Heart right ventricle (tissue), 16 donors: ENCODE measurements at places on chromosomes 12 and 14. TPM values are rescaled to one million over a fixed set of nuclear protein-coding genes. Genes with fewer than 3 reads are reported as not detected.
A peak's percentile ranks its signal among the peaks of the same experiment; 100 is the strongest.

DNA sequence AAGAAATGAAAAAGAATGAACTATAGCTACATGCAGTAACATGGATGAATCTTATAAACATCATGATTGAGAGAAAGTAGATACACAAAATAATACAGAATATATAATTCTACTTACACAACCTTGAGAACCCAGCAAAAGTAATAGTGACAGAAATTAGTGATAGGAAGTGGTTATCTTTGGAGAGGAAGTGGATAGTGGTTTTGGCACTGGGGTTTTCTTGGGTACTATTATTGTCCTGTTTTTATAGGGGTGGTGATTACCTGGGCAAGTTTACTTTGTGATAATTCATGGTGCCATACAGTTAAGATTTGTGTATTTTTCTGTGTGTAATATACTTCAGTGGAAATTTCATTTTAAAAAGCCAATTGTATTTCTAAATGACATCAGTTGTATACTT, 352.7 kb downstream of the AEBP2 start:
- DNase-seq, result no peak

Gene PLCZ1
- 0.88 TPM for polyA plus RNA-seq

DNA sequence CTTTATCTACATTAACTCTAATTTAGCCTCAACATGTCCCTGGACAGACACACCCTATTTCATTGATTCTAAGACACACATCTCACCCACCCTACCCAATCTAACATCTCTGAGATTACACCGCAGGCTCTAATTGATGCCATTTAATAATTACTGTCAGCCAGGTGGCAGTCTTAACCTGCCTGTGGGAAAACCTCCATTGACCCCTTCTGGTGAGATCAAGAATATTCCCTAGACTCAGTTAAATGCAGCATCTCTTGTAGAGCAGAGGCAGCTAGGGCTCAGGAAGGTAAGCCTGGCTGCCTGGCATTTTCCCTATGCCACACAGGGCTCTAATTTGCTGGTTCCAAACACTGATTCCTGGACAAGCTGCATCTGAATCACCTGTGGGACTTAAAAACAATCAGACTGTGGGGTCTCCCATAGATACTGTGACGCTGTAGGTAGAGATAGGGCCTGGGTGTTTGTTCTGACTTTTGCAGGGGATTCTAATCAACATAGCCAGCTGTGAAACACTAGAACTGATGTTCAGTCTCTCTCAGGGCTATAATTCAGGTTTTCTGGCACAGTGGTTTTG, 14.3 kb downstream of the MCRS1 start:
- DNase-seq, result no peak

Gene ACSM4
- polyA plus RNA-seq, result not detected

GRCh38 chr12:30930238-30930637, 3.7 kb downstream of the TSPAN11 start:
- no peak for DNase-seq

DNA sequence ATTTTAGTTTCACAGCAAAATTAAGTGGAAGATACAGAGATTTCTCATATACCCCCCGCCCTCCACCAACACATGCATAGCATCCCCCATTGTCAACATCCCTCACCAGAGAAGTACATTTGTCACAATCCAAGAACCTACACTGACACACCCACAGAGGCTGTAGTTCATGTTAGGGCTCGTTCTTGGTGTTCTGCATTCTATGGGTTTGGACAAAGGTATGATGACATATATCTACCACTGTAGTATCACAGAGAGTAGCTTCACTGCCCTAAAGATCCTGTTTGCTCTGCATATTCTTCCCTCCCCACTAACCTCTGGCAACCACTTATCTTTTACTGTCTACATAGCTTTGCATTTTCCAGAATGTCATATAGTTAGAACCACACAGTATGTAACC, 444.6 kb upstream of the DCN start:
- no peak for DNase-seq

DNA sequence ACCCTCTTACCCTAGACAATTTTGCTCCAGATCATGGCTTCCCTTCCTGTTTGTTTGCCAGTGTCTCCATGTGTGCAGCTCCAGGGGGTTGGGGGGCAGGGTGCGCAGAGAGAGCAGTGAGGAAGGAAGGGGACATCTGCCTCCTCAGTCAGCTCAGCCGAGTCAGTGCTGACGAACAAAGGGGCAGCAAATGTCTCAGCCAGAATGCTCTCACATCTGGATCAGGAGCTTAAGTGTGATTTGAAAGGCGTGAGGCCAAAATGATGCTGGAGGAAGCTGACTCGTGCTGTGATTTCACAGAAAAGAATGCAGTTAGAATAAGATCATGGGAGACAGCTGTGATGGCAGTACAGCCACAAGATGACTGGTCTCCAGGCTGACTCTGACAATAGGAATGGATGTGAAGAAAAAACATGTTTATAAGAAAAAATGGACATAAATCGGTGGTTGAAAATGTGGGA, 27.1 kb upstream of the CDK17 start:
- peak; percentile 51 for DNase-seq

DNA sequence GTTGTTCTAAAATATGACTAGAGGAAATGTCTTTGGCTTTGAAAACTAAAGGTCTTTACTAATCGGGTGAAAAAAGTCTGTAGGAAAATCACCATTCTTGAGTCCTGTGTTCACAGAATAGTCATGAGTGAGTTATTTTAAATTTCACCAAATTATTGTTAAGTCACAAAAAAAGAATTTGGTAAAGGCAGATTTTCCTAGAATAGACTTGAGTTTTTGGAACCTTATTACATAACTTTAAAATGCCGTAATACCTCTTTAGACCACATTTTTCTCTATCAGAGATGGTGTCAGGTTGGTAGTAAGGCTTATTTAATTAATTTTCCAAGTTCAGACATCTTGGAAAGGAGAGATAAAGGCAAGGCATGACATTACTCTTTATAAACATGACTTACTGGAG, 184.7 kb upstream of the GARIN2 start:
- no peak for DNase-seq

GRCh38 chr12:5654019-5654418, 222.1 kb downstream of the NTF3 start:
- no peak for DNase-seq

Gene KRT73
- polyA plus RNA-seq, result not detected

DNA sequence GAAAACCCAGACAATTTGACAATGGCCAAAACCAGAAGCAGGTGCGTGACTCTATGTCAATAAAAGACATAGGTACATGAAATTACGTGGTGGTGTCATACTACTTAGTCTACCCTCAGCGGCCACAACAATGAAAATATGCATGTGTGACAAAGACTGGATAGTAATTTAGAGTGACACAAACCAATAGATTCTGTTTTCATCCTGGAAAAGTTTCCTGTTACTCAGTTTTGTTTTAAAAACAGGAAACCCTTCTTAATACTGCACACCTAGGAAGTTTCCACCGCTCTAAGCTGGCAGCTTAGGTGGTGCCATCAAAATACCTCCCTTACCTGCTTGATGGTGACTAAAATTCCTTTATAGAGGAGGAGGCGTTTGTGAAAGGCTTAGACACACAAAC, 15.1 kb downstream of the POU6F1 start:
- DNase-seq, result no peak

- no peak for DNase-seq
Observed at GRCh38 chr12:115640929-115641328, 636.6 kb downstream of the MED13L start.

- peak; percentile 79 for DNase-seq
Observed at GRCh38 chr12:110698171-110698902, 9.4 kb upstream of the HVCN1 start.

DNA sequence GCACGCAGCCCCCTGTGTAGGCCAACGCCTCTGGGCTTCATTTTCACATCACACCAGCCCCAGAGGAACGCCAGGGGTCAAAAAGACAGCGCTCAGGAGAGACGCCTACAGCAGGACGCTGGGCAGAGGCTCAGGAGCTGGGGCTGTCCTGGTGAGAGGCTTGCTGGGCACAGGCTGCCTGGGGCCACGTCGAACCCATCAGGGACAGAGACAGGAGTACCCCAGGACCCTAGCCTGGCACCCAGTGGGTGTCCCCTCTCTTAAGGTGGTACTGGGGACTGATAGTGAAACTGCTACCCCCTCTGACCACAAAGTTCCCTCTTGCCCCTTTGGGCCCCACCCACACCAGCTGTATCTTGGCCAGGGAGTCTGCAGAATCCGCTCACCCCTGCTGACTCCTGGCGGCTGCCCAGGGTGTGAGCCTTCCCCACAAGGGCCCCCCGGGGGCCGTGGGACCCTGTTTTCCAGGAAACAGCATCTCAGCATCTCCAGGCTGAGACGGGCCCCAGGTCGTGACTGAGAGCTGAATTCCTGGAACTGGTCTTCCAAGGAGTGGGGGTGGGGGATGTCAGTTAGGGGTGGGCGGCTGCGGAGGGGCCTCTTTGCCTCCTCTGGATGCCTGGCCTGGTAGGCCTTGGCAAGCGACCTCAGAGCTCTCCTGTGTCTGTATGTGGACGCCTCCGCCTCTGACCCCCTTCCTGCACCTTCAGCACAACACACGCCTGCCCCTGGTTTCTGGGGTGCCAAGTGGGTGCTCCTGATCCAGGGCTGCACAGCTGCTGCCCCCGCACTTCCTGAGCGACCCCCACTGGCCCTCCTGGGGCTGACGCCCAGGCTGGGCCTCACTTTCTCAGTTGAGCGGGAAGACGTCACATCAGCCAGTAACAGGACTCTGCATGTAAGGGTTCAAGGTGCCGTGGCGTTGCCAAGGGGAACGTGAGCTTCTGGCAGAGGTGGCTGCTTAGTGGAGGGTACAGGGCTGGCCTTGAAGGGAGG, 321.9 kb upstream of the RTL1 start:
- DNase-seq, result no peak

Gene TSPAN8
- polyA plus RNA-seq, result 0.09 TPM

GRCh38 chr12:88530868-88531267, 49.4 kb downstream of the KITLG start:
- DNase-seq, result no peak

DNA sequence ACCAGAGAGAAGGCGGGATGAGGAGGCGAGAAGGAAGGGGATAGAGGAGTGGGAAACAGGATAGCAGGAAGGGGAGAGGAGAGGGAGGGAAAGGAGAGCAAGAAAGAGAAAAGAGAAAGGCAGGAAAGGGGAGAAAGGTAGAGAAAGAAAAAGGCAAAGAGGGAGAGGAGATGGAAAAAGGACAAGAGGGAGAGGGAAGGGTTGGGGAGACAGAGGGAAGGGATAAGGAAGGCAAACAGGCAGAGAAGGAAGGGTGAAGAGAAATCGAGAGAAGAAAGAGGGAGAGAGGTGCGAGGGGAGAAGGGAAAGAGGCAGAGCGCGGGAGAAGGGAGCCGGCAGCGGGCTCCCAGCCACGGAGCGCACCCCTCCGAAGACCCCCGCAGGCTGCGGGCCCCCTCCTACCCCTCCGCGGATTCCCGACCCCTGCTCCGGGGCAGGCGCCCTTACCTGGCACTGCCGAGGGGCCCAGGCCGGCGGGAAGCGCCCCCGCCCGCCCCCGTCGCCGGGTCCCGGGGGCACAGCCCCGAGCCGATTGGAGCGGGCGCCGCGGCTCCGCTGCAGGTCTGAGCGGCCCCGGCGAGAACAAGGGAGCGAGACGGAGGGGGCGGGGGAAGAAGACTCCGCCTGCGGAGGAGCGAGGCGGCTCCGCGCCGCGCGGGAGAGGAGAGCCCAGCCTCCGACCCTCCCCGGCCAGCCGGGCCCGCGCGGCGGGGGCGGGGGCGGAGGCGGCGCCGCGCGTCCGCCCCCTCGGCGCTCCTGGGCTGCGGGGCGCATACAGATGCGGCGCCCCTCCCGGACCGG, at the start of gene CDH24:
CDH24 (minus strand) TSS at position 565 of the 801 bp plus-strand sequence. CDS start 1,787 bp downstream, outside the sequence.
- peak; percentile 61 for DNase-seq

Gene LRRC43
- polyA plus RNA-seq, result 0.07 TPM

Gene FAR2
- 1.7 TPM for polyA plus RNA-seq

- no peak for DNase-seq
Observed at GRCh38 chr12:90124289-90124688, 415.7 kb upstream of the ATP2B1 start.

DNA sequence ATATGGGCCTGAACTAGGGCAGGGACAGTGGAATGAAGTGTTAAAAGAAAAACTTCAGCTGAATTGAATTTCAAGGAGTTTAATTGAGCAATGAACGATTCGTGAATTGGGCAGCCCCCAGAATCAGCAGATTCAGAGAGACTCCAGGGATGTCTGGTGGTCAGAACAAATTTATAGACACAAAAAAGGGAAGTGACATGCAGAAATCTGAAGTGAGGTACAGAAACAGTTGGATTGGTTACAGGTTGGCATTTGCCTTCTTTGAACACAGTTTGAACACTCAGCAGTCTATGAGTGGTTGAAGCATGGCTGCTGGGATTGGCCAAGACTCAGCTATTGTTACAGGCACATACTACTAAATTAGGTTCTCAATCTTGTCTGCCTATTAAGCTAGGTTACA, 9.7 kb upstream of the TBPL2 start:
- DNase-seq, result no peak

Gene CCDC197
- 1.3 TPM for polyA plus RNA-seq

DNA sequence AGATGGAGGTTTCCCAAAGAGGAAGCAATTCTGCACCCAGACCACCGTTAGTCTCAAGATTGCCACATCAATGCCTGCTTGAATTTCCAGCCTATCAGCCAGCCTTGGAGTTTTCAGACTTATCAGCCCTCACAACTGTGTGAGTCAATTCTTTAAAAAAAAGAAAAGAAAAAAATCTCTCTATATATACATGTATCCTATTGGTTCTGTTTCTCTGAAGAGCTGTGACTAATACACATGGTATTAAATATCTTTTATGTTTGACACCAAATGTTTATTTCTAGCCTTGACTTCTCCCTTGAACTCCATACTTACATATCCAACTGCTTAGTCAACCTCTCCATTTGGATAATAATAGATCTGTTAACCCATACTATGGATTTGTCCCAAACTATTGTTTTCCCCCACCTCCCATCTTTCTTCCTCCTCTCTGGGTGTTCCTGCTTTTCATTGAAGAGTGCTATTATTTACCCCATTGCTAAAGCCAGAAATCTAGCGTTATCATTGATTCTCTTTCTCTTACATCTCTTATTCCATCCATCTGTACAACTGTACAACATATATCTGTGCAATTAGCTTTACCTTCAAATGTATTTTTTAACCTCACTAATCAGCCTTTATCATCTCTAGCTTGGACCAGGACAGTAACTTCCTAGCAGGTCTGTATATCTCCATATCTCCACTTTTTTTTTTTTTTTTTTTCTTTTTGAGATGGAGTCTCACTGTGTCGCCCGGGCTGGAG, 22.7 kb upstream of the EID3 start:
- no peak for DNase-seq
